ENCODE measurements at places on chromosomes 2 and 18.

DNA sequence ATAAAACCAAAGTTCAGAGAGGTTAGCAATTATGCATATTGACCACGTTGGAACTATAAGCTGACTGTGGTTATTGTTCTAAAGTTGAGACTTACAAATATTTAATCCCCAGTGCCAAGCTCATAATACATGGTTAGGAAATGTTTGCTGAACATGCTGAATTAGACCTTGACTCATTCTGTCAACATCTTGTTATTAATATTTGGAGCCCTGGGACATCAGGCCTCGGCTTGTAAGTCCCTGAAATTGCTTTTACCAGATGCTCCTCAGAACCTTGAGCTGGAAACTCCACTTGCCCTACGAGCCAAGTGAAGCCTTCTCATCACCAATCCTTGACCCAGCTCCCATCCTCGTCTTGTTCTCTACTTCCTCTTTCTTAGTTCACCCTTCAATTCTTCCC, 21.2 kb downstream of the DYNAP start:
- no peak for DNase-seq

DNA sequence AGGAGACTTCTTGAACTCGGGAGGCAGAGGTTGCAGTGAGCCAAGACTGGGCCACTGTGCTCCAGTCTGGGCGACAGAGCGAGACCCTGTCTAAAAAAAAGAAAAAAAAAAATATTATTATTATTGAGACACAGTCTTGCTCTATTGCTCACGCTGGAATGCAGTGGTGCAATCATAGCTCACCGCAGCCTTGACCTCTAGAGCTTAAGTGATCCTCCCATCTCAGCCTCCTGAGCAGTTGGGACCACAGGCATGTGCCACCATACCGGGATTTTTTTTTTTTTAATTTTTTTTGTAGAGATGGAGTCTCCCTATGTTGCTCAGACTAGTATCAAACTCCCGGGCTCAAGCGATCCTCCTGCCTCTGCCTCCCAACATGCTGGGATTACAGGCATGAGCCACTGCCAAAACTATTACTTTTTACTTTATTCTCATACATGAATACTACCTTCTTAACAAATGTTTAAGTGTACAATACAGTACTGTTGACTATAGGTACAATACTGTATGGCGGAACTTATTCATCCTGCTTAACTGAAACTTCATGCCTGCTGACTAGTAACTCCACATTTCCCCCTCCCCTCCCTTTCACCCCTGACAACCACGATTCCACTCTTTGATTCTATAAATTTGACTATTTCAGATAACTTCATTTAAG, 15.5 kb downstream of the FBXO11 start:
- DNase-seq: no peak

GRCh38 chr2:135773917-135774316, 32.3 kb downstream of the UBXN4 start:
- no peak for DNase-seq

DNA sequence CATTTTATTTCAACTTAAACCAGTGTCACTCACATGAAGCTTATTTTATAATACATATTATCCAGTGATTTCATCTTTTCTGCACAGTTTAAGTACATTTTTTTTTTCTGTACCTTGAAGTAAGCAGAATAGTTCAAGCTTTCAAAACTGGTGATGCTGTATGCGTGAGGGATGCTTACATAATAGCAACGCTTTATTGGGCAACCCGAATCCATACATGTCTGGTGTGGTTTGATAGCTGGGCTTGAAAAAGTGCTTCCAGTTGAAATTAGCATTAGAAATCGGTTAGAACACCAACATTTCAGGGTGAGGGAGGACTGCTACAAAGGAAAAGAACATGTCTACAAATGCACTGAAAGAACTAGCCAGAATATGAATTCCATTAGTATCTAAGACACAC, 117.4 kb downstream of the MBP start:
- DNase-seq: no peak

GRCh38 chr2:70723286-70723885, 44.6 kb downstream of the ADD2 start:
- DNase-seq: no peak

GRCh38 chr2:138356178-138356577, 145.4 kb upstream of the SPOPL start:
- no peak for DNase-seq

- no peak for DNase-seq
Observed at GRCh38 chr2:31235504-31235902, 1.6 kb downstream of the EHD3 start.

GRCh38 chr18:31516437-31516836, 18.5 kb downstream of the DSG2 start:
- no peak for DNase-seq

GRCh38 chr2:134399096-134399495, 145.2 kb downstream of the MGAT5 start:
- DNase-seq: no peak

DNA sequence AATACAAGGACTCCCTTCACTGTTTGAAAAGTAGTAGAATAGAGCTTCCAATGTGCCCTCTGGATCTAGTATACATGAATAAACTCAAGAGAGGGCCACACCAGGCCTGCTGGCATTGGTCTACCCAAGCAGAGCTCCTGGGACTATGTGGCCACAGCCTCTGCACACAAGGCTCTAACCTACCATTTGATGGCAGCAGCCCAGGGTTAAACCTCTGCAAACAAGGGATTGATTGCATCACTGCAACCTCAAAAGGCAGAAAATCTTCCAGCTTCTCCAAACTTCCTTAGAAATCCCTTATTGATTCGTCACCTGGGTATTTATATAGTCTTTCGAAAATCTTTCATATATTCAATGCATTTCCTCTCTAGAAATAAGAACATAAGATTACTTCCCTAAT, 147.6 kb upstream of the SETBP1 start:
- DNase-seq: no peak

GRCh38 chr18:42765302-42765701, 350.2 kb downstream of the RIT2 start:
- DNase-seq: no peak

DNA sequence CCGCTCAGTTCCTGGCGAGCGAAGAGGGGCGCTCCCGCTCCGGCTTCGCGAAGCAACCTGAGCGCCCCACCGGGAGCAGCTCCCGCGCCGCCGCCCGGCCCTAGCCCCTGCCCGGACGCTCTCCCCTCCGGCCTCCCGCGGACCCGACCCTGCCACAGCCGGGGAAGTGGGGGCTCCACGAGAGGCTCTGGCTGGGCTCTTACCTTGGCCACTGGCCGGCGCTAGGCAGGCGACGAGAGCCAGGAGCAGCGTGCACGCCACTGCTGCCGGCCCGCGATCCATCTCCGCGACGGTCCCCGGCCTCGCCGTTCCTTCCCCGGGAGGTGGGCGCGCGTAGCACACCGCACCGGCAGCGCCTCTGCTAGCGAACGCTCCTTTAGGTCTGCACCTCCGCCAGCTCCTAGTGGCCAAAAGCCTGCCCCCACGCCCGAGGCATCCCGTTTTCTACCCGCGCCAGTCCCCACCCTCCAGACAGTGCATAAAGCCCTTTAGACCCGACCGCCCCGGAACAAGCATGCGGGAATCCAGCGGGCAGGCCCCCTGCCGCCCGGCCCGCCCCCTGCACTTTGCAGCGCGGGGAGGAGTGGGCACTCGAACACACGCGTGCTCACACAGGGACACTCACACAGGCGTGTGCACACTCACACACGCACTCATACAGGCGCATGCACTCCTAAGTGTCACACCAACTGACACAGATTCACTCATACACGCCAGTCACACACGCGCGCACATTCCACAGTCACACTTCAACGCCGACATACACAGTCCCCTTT, at the start of gene LRP2:
LRP2 (minus strand) TSS at position 417 of the 776 bp plus-strand sequence; CDS start at position 282, 135 bp downstream.
- no peak for DNase-seq

GRCh38 chr2:219433666-219434467, 776 bp upstream of the SPEG start:
- DNase-seq: no peak

DNA sequence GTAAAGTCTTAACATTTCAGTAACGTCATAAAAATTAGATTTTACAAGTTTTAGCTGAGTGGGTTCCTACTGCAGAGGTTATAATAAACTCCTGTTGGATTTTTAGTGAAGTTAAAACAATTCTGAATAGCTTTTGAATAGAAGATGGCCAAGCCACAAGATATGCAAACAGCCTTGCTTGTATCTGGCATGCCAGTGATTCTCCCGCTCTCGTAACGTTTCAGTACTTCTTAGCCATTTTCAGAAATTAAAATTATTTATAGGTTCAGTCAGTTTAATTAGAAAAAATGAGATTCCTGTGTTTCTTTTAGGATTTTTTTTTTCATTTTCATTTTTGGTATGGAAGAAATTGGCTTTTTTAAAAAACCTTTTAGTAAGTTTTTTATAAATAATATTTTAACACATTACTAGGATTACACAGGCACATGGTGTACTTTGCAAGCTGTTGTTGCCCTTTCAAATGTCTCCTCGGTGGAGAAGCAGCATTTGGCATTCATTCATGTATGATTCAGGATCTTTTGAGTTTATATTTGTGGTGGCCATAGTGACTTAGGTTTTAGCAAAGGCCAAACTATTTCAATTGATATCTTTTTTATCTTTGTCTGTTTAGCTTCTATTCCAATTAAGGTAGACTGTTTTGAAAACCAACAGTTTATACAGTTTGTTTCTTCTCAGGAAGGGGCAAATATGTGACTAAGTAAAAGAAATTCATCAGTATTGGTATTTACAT, 30.6 kb upstream of the RND3 start:
- no peak for DNase-seq

GRCh38 chr2:171104379-171104778, 56.3 kb downstream of the TLK1 start:
- no peak for DNase-seq

- DNase-seq: no peak
Observed at GRCh38 chr2:159160954-159161353, 125.5 kb downstream of the WDSUB1 start.

DNA sequence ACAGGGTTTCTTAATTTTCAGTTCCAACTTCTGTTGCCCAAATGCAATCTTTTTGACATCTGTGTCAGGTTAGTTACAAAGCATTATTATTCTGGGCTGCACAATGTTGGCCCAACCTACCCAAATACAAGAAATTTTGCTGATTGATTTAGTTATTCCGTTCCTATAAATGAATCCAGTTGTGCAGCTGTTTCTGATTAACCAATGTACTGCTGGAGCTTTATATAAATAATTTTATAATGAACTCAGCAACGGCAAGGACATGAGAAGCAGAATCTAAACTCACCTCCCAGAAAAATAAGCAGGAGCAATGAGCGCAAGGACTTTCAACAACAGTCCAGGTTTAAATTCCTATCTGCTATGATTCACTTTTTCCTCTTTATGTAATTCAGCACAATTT, 76.3 kb upstream of the WIPF1 start:
- DNase-seq: no peak

DNA sequence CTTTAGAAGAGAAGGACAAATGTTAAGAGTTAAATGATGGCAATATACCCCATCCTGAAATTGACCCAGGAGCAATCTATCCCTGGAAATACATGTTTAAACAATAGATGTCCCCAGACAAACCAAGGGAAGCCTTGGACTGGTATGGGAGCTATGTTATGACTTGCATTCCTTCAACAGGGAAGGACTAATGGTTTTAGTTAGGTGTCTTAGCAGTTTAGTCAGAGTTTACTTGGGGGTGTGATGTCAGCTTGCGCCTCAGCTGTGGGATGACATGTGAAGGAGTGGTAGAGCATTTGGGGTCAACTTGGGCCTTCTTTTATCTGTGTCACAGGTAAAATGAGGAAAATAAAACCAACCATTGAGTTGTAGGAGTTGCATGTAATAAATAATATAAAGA, 36.8 kb downstream of the SPC25 start:
- DNase-seq: no peak

DNA sequence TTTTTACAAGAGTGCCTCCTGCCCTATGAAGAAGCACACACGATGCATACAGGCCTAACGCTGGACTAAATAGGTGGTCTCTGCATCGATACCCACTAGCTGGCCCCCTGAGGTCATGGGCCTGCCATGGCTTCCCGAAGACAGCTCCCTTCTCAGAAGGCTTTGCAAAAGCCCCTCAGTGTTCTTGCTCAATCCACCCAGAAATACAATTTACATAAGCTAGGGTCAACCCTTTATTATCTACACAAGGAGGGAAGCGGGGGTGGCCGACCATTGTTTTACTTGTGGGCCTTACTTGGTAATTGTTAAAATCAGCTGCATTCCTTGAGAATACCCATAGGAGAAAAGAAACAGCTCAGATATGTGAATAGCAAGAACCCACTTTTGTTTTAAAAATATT, 28.5 kb downstream of the UXS1 start:
- no peak for DNase-seq

DNA sequence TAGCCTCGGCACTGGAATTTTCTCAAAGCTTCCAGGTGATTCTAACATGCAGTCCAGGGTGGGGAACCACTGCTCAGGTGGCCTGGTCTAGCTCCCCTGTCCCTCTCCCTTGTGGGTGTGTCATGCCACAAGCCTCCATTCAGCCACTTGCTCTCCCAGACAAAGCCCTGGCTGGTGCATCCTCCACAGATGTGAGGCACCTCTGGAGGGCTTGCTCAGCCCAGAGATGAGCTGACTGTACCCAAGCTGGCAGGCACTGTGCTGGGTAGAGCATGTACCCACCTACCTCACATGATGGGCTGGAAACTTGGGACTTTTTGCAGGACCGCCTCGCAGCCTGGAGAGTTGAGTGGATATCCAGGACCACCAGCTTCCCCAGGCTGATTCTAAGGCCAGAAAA, 88.1 kb downstream of the ZBTB7C start:
- no peak for DNase-seq

DNA sequence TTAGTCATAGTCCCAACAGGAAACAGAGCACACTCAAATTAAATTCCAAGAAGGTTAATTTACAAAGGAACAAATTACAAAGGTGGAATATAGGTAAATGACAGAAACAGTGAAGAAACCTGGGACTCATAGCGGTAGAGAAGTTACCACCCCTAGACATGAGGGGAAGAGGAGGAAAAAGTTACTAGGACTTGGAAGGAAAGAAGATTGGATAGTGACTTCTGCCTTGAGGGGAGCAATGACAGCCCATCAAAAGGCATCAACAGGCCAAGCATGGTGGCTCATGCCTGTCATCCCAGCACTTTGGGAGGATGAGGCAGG, 2.4 kb upstream of the PDE11A start:
- DNase-seq: no peak

DNA sequence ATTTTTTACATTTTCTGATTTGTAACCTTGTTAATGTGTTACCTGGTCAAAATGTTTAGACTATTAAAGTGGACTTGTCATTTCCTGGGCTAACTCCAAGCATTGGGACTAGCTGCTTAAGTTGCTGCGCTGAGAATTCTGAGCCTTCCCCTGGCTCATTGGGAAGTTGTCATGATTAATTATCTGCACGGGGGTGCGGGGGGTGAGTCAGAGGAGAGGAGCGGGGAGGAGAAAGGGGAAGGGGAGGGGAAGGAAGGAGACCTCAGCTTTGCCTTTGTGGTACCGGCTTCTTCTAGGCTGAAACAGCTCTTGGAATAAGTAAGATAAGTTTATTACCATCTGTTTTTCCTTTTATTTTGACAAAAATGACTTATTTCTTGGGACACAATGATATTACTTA, 52.9 kb upstream of the APCDD1 start:
- no peak for DNase-seq
